T-helper 1 cell (primary cell): ENCODE measurements at places on chromosomes 6 and 20.

- no peak for DNase-seq
Observed at GRCh38 chr6:99789767-99790166, 183.1 kb downstream of the PRDM13 start.

- no peak for DNase-seq
Observed at GRCh38 chr20:32470025-32470861, 112.1 kb downstream of the ASXL1 start.

- no peak for DNase-seq
Observed at GRCh38 chr6:54698974-54699373, 147.6 kb upstream of the FAM83B start.

DNA sequence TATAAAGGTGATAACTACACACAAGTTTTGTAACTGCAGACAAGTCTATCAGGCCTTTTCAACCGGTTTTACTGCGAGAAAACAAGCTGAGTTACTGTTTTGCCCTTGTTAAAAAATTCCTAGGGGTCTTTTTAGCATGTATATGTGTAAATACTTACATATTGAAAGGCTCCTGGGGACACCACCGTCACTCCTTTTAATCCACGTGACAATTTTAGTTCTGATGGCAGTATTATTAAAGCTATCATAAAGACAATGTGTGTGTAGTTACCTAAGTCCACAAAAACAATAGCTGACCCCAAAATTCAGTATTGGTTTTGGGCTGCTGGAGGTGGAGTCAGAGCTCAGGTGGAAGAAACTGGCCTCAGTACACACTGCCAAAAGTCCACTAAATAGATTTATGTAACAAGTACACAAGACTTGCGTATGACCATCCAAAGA lies 41.3 kb upstream of the HFE start:
- DNase-seq: no peak

- no peak for DNase-seq
Observed at GRCh38 chr20:62776692-62777527, 19.4 kb upstream of the MRGBP start.

- DNase-seq: no peak
Observed at GRCh38 chr6:67935976-67936477, 699.1 kb upstream of the ADGRB3 start.
